Neural progenitor cell (in vitro differentiated cells): ENCODE measurements at places on chromosomes 11 and 22.

GRCh38 chr11:116465056-116465455 is 307.7 kb downstream of the BUD13 start:
- DNase-seq: no peak

- no peak for DNase-seq
These were observed 225.4 kb upstream of the CHORDC1 start for GRCh38 chr11:90448256-90448655.

- peak; percentile 87 for DNase-seq
These were observed 45.4 kb upstream of the ANO3 start for GRCh38 chr11:26286472-26287066.

- DNase-seq: peak; percentile 95
These were observed 58.7 kb downstream of the CHST1 start for GRCh38 chr11:45606514-45607281.

- no peak for DNase-seq
These were observed 7.8 kb downstream of the CLMP start for GRCh38 chr11:123187248-123187647.

DNA sequence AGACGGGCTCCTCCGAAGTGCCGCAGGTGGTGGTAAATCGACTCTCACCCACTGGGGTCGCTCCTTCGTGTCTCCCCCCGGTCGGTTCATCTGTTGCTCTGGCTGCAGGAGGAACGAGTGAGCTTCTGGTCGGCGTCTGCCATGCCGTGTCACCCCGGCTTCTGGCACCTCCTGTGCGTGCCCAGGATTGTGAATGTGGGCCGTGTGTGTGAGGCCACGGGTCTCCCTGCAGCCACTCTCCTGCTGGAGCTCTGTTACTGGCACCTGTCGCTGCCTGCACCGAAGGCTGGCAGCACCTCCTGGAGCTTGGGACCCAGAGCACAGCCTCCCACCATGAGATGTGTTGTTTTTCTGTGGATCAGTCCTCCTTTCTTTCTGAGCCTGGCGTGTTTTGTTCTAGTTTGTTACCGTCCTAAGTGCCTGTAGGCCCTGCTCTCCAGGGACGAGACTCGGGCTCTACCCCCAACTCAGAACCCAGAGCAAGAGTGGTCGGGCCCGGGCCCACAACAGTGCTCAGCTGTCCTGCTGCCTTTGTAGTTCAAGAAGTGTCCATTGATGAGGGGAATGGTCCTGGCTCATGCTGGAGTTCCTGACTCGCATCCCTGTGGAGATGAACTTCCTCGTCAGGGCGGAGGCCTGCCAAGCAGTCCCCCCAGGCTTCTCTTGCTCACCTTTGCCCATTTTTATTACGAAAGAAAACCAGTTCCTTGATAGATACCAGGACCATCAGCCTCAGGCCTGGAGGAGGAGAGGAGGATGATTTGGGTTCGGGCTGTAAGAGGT is 66.6 kb downstream of the MED15 start:
- no peak for DNase-seq

GRCh38 chr22:30047364-30047738 is 32.9 kb upstream of the HORMAD2 start:
- no peak for DNase-seq

DNA sequence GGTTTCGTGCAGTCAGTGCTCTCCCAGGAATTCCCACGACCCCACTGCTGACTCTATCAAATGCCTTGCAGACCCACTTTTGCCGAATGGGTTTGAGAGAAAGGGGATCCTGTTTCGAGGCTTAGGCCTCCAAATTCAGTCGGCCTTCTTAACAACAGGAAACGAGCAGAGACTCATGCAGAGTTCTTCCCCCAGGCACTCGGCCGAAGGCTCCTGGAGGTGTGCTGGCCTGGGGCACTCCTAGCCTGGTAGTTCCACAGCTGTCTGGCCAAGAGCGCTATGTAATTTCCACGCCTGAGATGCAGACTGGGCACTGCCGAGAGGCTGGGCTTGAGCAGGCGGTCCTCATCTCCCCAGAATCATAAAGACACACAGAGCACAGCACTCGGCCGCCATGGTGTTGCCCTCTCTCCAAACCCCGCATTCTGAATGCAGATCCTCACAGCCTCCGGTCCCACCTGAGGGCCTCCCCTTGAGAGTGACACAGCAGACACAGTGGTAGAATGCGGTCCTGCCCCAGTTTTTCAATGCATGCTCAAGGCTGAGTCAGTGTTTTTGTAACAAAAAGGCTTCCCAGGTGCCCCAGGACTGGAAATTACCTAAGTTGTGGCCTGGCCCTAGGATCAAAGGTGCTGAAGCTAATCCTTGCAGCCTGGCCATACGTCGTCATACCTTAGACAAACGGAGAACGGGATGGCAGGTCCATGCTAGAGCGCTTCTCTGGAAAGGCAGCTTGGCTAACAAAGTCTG is 30.2 kb upstream of the BID start:
- DNase-seq: no peak

- no peak for DNase-seq
These were observed 3.6 kb upstream of the TSSK2 start for GRCh38 chr22:19127329-19128008.

GRCh38 chr11:117972044-117972443 is 14.2 kb upstream of the IL10RA start:
- DNase-seq: no peak

DNA sequence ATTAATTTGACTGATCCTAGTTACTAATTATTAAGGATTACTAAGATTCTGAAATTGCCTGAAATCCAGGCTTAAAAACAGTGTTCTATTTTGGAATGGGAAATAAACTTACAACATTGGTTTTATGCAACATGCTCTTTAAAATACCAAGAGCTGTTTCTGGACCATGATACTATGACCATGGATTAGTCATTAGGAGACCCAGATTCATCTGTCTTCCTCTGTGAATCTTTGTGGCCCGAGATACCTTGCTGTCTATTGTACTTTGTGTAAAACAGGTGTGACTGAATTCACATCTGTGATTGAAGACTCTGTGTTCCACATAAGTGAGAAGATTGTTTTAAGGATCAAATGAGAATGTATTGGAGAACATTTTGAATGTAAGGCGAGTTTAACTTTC is 98.8 kb downstream of the HSD17B12 start:
- no peak for DNase-seq

DNA sequence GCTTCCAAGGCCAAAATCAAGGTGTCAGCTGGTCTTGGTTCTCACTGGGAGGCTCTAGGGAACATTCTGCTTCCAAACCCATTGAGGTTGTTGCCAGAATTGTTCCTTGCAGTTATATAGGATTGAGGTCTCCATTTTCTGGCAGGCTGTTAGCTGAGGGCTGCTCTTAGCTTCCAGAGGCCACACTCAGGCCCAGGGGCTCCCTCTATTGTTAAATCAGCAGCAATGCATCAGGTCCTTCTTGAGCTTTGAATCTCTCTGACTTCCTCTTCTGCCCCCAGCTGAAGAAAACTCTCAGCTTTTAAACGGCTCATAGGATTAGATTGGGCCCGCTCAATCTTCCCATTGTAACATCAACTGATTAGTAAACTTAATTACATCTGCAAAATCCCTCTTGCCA is 39.3 kb upstream of the BSX start:
- peak; percentile 73 for DNase-seq
